Caco-2 (cell line): ENCODE measurements at places on chromosomes 1 and 21. TPM values are rescaled to one million over a fixed set of nuclear protein-coding genes. Genes with fewer than 3 reads are reported as not detected.
A peak's percentile ranks its signal among the peaks of the same experiment; 100 is the strongest.

GRCh38 chr1:14591600-14591999, 6.9 kb upstream of the KAZN start:
- no peaks in the 10 kb centered on the region for H3K27me3 ChIP-seq
- H3K4me3 ChIP-seq: no peak overlapping the region
- no peaks in the 10 kb centered on the region for H3K36me3 ChIP-seq

GRCh38 chr1:62796221-62796620, 12.3 kb downstream of the ATG4C start:
- no peak for DNase-seq
- no peak overlapping the region for H3K4me3 ChIP-seq
- no peaks in the 10 kb centered on the region for H3K36me3 ChIP-seq
- H3K27me3 ChIP-seq: no peaks in the 10 kb centered on the region
- no peak overlapping the region for H3K27ac ChIP-seq
- H3K4me1 ChIP-seq: no peaks in the 10 kb centered on the region

GRCh38 chr1:60133000-60133673, 59.6 kb upstream of the C1orf87 start:
- H3K36me3 ChIP-seq: no peaks in the 10 kb centered on the region
- no peak overlapping the region for H3K27ac ChIP-seq
- no peaks in the 10 kb centered on the region for H3K4me1 ChIP-seq
- H3K27me3 ChIP-seq: no peaks in the 10 kb centered on the region

GRCh38 chr1:118147522-118147921, 37.5 kb downstream of the SPAG17 start:
- no peaks in the 10 kb centered on the region for H3K36me3 ChIP-seq
- H3K4me1 ChIP-seq: no peaks in the 10 kb centered on the region
- no peak overlapping the region for H3K27ac ChIP-seq
- no peaks in the 10 kb centered on the region for H3K27me3 ChIP-seq
- no peak for DNase-seq
- no peak overlapping the region for H3K4me3 ChIP-seq

DNA sequence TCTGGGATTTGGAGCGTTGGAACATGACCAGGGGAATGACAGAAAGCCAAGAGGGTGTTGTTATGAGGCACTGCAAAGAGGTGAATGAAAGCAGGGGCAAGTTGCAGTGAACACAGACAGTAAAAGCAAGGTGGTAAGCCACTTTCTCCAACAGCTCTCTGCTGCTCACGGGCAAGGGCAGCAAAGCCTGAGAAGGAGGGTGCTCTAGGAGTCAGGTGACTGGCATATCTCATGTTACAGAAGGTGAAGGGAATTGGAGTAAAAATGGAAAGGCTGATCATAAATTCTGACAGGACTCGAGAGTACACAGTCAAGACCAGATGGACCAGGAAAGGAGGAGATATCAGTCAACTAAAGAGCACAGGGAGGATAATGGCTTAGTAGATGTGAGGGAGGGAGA, 14.5 kb downstream of the VAV3 start:
- no peak for DNase-seq
- H3K4me3 ChIP-seq: no peak overlapping the region
- H3K4me1 ChIP-seq: no peaks in the 10 kb centered on the region
- no peaks in the 10 kb centered on the region for H3K27me3 ChIP-seq

DNA sequence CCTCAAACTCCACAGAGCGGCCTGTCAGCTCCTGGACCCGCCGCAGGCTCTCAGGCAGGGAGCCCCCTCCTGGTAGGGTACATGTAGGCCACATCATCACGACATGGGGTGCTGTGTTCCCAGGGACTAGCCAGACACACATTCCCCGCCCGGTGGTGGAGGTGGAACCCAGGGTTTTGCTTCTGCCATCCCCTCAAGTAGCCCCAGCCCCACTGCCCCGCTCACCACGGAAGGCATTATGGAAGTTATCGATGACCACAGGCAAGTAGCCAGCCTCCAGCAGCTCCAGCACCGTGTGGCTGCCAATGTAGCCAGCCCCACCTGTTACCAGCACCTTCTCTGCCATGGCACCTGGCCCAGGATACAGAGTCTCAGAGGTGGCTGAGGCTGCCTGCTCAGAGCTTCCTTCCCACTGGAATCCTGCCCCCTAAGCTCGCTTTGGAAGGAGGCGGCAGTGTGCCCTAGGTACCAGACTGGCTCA, 1.9 kb downstream of the GALE start:
- H3K27ac ChIP-seq: no peak overlapping the region
- H3K4me1 ChIP-seq: peaks cover 7% of the 10 kb centered on the region; the same call in 1 of the 2 replicates
- peak; percentile 24 for DNase-seq
- no peak overlapping the region for H3K4me3 ChIP-seq
- no peaks in the 10 kb centered on the region; the same call in 1 of the 2 replicates for H3K36me3 ChIP-seq
- H3K27me3 ChIP-seq: no peaks in the 10 kb centered on the region

DNA sequence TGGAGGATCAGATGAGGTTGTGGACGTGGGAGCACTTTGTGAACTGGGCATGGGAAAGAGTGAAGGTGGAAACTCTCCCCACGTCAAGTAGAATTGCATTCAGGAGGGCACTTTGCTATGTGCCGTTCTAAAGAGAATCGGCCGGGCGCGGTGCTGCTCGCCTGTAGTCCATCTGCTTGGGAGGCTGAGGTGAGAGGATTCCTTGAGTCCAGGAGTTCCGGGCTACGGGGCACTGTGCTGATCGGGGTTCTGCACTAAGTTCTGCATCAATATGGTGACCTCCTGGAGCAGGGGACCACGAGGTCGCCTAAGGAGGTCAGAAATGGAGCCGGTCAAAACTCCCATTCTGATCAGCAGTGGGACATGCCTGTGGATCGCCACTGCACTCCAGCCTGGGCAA, 141.9 kb downstream of the PEX14 start:
- no peak overlapping the region for H3K4me3 ChIP-seq
- H3K27ac ChIP-seq: no peak overlapping the region
- H3K36me3 ChIP-seq: no peaks in the 10 kb centered on the region; the same call in 1 of the 2 replicates
- H3K27me3 ChIP-seq: no peaks in the 10 kb centered on the region
- no peak for DNase-seq
- no peaks in the 10 kb centered on the region for H3K4me1 ChIP-seq

- H3K4me1 ChIP-seq: no peaks in the 10 kb centered on the region
- H3K4me3 ChIP-seq: no peak overlapping the region
- 0 out of 2 replicates have a peak, but pooled peaks cover 1% of the 10 kb centered on the region for H3K36me3 ChIP-seq
- H3K27me3 ChIP-seq: no peaks in the 10 kb centered on the region
- DNase-seq: no peak
Observed at GRCh38 chr1:23069675-23070074, 50.4 kb downstream of the KDM1A start.

DNA sequence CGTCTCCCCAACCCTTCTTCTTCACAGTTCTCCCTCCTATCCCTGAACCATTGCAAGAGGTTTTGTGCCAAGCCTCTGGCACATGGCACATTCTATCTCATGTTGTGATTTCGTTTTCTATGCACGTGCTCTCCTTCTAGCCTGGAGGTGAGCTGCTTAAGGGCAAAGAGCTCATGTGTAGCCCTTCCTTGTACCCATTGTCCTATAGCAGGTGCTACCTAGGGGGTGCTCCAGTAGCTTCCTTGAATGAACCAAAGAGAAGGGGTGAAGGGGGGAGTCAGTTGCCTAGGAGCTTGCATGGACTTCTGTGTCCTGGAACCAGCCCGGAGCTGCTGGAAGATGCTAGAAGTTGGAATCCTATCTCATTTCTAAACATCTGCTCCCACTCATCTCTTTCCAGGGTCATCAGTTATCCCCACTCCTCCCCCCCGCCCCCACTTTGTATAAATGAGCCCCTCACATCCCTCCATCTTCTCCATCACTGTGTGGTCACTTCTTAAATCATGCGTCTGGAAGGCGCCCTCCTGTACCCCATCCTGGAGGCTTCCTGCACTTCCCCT, 535 bp upstream of the DISC1 start:
- no peaks in the 10 kb centered on the region for H3K36me3 ChIP-seq
- H3K4me1 ChIP-seq: peaks cover 14% of the 10 kb centered on the region
- no peaks in the 10 kb centered on the region for H3K27me3 ChIP-seq

- no peaks in the 10 kb centered on the region for H3K36me3 ChIP-seq
- peaks cover 10% of the 10 kb centered on the region for H3K4me1 ChIP-seq
- H3K27ac ChIP-seq: no peak overlapping the region
- H3K4me3 ChIP-seq: no peak overlapping the region
- DNase-seq: no peak
Observed at GRCh38 chr1:244246334-244246733, 195.3 kb downstream of the ZBTB18 start.

- peak; percentile 76 for DNase-seq
- no peaks in the 10 kb centered on the region for H3K27me3 ChIP-seq
- H3K27ac ChIP-seq: no peak overlapping the region
- no peaks in the 10 kb centered on the region for H3K4me1 ChIP-seq
- no peaks in the 10 kb centered on the region for H3K36me3 ChIP-seq
- H3K4me3 ChIP-seq: no peak overlapping the region
Observed at GRCh38 chr1:29324771-29325351, 88.5 kb downstream of the PTPRU start.

GRCh38 chr1:114330451-114330983, 176.8 kb upstream of the SYT6 start:
- no peak overlapping the region for H3K4me3 ChIP-seq
- no peaks in the 10 kb centered on the region for H3K27me3 ChIP-seq
- no peak for DNase-seq
- H3K4me1 ChIP-seq: no peaks in the 10 kb centered on the region

- no peaks in the 10 kb centered on the region for H3K27me3 ChIP-seq
- no peaks in the 10 kb centered on the region for H3K36me3 ChIP-seq
- no peak for DNase-seq
- H3K4me3 ChIP-seq: no peak overlapping the region
- H3K4me1 ChIP-seq: no peaks in the 10 kb centered on the region
- no peak overlapping the region for H3K27ac ChIP-seq
Observed at GRCh38 chr1:159171688-159172501, 480 bp downstream of the CADM3 start.

MNDA gene
- not detected in 2 replicates for total RNA-seq

ADORA1 gene
- 46.0 and 50.4 TPM in 2 replicates for total RNA-seq

AADACL3 gene
- total RNA-seq: not detected in 2 replicates

OR2L2 gene
- 0.16 TPM in 2 replicates for total RNA-seq

MYBPHL gene
- not detected in 2 replicates for total RNA-seq

TMEM269 gene
- total RNA-seq: 0.58 and 0.68 TPM in 2 replicates

INKA2 gene
- 5.8 and 8.5 TPM in 2 replicates for total RNA-seq

UBQLN4 gene
- total RNA-seq: 60.9 and 65.5 TPM in 2 replicates

KRTAP19-2 gene
- not detected in 2 replicates for total RNA-seq

IFNLR1 gene
- 5.4 and 6.1 TPM in 2 replicates for total RNA-seq

TSACC gene
- 2.8 and 3.9 TPM in 2 replicates for total RNA-seq

UBE2U gene
- total RNA-seq: not detected in 2 replicates

PLEKHA6 gene
- total RNA-seq: 18.8 and 21.8 TPM in 2 replicates

NECTIN4 gene
- 0.20 and 0.74 TPM in 2 replicates for total RNA-seq
